Fibroblast of skin of right biceps (primary cell): ENCODE measurements at places on chromosomes 5 and 9.

GRCh38 chr9:75531588-75531987, 358.9 kb upstream of the PCSK5 start:
- DNase-seq = no peak

- DNase-seq = peak; percentile 59
Measured at GRCh38 chr5:94288937-94289336, 329.5 kb downstream of the KIAA0825 start.

DNA sequence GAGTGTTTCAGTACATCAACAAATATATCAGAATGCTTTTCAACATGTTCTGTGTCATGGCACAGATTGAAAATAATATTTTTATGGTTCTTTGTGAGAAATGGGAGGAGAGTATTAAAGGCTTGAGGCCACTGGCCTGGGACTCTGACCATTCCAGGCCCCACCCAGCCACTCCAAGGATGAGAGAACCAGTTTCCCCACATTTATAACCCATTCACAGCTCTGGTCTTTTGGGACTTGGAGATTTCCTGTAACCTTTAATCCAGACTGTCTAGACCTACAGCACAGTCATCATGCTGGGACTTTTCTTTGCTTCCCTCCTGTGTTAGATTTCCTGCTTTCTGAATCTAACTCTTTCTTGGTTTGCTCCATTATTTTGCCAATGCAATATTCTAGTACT, 389.6 kb downstream of the KIAA0825 start:
- DNase-seq = peak; percentile 11

GRCh38 chr5:72034770-72035169, 72.5 kb upstream of the MAP1B start:
- DNase-seq = no peak

- DNase-seq = no peak
Measured at GRCh38 chr5:145588113-145588512, 247.0 kb downstream of the PRELID2 start.

DNA sequence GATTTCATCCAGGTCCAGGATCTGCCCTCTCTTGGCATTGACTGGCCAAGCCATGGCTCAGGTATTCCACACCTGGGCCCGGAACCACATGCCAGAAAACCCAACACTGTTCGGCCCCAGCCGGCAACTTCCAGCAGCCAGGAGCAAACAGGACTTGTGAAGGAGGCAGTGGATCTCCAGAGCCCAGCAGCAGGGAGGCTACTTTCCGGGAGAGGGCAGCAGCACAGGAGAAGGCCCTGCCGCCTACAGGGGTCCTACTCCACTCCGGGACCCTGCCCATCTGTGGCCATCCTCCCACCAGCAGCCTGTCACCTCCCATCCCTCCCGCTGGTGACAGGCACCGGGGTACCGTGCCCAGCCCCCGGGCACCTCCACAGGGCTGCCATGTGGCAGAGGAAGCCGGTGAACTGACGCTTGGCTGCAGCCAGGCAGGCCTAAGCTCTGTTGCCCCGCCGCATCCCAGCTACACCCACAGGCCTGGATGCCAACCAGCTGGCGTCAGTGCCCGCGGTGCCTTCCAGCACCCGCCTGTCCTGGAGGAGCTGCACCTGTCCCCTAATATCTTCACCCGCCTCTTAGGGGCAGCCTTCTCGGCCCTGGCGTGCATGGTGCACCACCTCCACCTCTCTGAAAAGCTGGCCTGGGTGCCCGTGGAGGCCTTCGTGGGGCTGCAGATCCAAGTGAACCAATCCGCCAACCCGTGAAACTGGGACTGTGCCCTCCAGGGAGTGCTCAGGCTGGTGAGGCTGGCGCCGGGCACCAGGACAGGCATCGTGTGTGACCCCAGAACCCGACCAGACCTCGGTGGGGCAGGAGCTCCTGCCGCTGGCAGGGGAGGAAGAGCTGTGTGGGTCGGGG, 18.9 kb upstream of the SLC30A5 start:
- DNase-seq = no peak

- no peak for DNase-seq
Measured at GRCh38 chr5:114097570-114097969, 264.3 kb upstream of the KCNN2 start.
